ENCODE measurements at places on chromosomes 11 and 22.

- DNase-seq = peak; percentile 57
These were observed 3.2 kb upstream of the RTN4RL2 start for GRCh38 chr11:57456960-57457642.

DNA sequence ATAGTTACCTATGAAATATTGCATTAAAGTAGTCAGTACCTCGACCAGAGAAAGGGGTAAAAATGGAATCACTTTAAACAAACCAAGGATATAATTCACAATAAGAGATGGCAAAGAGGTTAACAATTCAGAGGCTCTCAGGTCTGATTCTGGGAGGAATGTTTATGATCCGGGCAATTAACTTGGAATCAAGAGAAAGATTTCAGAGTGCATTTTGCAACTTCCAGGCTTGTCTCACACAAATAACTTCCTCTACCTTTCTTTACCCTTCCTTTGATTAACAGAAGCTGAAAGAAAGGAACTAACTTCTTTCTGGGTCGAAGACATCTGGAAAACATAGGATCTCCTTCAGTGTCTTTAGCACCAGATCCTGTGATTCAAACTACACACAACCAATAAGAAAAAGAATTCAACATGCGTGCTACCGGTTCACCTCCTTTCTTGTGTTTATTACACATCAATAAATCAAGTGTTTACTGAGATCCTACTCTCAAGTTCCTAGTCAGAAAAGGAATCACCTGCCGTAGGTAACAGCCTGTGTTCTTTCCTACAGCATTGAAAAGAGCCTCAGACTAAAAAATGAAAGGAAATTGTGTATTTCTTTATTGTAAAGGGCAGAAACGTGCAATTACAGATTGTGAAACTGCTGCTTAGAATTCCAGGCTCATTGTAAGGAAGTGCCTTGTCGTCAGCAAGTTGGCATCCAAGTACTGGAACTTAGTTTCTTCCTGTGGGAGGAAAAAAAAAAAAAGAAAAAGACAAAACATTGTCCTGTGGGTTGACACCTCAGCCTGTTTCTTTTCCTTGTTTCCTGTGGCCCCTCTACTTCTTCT, 29.5 kb downstream of the CARD18 start:
- DNase-seq = no peak

DNA sequence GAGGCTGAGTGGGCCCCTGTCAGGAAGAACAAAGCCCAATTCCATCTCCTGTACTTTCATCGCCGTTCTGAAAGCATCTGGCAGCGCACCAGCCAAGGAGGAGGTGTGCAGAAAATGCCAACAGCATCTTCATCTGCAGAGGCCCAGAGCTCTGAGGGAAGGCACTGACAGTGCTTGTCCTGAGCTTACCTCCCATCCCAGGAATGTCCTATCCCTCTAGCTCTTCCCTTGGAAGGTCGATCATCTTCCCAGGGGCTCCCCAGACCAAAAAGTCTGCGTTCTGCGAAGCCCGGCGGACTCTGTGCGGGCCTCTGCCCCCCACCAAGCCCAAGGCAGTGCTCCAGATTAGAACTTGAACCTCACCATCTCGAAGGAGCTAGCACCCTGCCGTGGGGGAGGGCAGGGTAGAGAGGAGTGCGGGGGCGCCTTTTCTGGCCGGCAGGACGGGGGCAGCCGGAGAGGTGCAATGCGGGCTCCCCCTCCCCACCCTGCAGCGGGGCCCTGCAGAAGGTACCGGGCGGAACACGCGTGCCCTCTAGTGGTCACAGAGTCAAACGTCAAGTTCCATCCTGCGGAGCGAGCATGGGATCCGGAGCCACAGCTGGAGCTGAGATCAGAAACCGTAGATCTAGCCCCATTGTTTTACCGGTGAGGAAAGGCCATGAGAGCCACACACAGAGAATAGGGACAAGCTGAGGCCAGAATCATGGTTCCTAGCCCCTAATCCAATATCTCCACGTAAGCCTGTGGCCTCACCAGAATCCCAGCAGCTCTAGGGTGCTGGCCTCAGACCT, 5.0 kb downstream of the SCN2B start:
- DNase-seq = peak; percentile 63

- no peak for DNase-seq
These were observed 47.1 kb downstream of the MYH9 start for GRCh38 chr22:36340621-36341020.

- DNase-seq = no peak
These were observed 13.5 kb downstream of the SLC43A1 start for GRCh38 chr11:57501953-57502352.

DNA sequence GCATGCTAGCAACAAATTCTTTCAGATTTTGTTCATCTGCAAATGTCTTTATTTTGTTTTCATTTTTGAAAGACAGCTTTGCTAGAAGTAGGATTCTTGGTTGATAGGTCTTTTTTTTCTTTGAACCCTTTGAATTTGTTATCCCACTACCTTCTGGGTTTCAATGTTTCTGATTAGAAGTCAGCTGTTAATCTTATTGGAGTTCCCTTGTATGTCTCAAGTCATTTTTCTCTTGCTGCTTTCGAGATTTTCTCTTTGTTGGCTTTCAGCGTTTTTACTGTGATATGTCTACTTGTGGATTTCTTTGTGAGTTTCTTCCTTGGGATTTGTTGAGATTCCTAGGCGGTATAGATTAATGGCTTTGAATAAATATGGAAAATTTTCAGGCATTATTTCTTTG, 27.2 kb upstream of the MS4A8 start:
- no peak for DNase-seq

- DNase-seq = peak; percentile 54
These were observed 53.9 kb upstream of the CEP126 start for GRCh38 chr11:101860696-101861427.

- no peak for DNase-seq
These were observed 133.7 kb upstream of the LDLRAD3 start for GRCh38 chr11:35810045-35810645.

DNA sequence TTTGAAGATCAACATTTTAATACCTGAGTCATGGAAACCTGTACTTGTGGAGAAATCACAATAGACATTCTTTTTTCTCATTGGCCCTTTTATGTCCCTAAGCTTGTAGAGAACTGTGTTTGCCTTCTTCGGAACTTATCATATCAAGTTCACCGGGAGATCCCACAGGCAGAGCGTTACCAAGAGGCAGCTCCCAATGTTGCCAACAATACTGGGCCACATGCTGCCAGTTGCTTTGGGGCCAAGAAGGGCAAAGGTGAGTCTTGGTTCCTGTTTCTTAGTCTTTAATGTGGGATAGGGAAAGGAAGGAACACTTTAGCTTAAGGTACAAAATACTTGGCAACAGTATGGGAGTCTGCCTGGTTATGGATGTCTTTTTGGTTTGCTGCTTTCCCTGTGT, 44.2 kb downstream of the CTNND1 start:
- no peak for DNase-seq

GRCh38 chr11:7999795-8000194, 12.7 kb downstream of the EIF3F start:
- no peak for DNase-seq

DNA sequence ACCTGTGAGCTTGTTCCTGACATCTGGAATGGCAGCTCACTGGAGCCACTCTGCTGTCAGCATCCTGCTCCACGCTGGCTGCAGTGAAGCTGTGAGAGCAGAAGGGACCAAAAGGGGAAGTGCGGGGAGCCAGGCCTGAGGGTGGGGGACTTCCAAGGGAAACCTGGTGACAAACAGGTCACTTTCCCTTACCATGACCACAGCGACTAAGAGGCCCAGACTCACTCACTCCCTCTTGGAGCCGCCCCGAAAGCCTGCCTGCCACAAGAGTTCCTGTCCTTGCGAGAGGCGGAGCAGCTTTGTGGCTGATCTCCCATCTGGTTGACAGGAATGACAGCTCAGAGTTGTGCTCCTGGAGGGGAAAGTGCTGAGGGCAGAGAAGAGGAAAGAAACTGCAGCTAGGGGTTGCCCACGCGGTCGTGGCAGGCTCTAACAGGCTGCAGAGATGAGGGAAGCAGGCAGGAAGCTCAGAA, 183.8 kb upstream of the NTM start:
- no peak for DNase-seq

GRCh38 chr11:104442321-104442720, 278.4 kb upstream of the PDGFD start:
- no peak for DNase-seq

GRCh38 chr11:12629601-12630313, 44.5 kb upstream of the TEAD1 start:
- no peak for DNase-seq

GRCh38 chr11:11420899-11421285, 67.8 kb upstream of the CSNK2A3 start:
- DNase-seq = no peak

DNA sequence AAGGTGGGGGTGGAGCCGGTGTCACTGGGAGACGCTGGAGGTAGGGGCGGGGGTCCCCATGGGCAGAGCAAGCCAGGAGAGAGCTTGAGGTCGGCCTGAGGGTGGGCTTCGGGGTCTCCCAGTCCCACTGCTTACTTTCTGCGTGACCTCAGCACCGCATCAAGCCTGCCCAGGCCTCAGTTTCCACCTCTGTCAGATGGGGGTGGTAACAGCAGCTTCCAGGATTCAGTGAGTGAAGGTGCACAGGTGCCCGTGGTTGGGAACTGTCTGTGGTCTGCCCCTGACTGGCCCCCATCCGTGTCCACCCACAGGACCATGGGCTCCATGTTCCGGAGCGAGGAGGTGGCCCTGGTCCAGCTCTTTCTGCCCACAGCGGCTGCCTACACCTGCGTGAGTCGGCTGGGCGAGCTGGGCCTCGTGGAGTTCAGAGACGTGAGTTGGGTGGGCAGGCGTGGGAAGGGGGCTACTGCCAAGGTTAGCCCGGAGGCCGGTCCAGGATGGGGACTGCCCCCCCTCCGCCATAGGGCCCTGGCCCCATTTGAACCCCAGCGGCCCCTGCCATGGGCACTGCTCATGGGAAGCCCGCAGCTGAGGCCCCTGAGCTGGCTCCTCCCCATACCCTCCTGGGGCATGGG, 2.2 kb downstream of the TCIRG1 start:
- DNase-seq = no peak

DNA sequence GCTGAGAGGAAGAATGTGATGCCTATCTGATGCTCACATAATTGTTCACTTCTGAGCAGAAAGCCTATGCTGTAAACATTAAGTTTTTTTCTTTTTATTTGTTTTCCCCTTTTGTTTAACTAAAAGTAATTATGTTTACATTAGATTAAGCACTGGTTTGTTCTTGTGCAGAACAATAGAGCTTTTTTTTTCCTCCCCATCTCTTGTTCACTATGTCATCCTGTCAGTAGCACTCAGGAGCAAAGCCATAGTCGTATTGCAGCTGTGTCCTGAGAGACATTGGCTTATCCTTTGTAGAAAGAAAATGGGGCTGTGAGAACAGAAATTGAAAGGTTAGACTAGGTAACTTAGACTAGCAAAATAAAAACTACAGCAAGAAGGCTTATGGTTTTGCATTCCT, 301.8 kb upstream of the RAG2 start:
- DNase-seq = no peak

GRCh38 chr22:23287136-23288095, 107.1 kb downstream of the BCR start:
- DNase-seq = no peak

GRCh38 chr11:76783294-76783895, at the start of gene TSKU:
Gene TSKU, plus strand, starts transcription at chr11:76783356. Its CDS starts 12,261 bp downstream, at chr11:76795617.
- DNase-seq = no peak

DNA sequence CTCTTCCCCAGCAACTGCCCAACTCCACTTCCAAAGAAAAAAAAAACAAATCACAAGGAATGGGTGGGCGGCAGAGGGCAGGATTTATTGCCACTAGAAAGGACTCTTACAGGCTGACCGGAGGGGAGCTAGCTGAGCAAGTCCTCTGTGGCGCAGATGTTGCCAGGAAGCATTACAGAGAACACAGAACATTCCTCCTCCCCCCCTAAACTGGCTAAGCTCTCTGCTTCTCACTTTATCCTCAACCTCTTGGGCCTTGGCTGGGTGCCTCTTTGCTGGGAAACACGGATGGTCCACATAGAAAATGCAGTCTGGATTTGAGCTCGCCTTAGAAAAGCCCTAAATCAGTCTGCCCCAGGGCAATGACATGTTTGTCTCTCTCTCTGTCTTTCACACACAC, 12.6 kb upstream of the FJX1 start:
- no peak for DNase-seq

- no peak for DNase-seq
These were observed 81.0 kb downstream of the TRMU start for GRCh38 chr22:46416520-46416871.

DNA sequence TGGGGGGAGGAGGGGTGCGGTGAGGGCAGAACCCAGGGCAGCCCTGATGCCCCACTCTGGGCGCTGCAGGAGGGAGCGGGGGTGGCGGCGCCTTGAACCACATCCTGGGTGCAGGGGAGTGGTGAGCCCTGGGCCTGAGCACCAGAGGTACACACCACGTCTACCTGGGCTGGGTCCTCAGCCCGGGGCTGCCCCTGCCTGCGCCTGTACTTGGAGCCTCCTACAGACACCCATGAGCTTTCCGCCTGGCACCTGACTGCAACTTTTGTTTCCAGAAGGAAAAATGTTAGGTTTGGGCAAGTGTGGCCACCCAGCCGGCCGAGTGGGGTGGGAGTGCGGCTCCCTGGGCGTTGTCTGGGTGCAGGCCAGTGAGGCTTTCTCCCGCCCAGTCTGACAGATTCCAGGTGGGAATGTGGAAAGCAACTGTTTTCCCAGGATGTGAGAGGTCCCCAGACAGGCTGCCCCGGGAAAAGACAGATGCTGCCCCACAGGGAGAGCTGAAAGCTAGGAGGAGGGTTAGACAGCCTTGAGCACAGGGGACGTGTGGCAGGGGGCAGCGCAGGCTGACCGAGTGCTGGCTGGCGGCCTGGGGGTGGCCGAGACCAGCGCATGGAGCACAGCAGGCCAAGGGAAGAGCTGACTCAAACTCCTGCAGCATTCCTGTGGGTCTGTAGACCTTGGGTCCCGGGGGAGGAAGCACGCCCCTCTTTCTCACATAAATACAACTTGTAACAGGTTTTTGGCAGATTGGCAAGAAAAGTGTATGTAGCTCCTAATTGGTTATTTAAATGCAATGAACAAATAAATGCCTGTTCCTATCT, 44.1 kb downstream of the GNB1L start:
- DNase-seq = no peak

DNA sequence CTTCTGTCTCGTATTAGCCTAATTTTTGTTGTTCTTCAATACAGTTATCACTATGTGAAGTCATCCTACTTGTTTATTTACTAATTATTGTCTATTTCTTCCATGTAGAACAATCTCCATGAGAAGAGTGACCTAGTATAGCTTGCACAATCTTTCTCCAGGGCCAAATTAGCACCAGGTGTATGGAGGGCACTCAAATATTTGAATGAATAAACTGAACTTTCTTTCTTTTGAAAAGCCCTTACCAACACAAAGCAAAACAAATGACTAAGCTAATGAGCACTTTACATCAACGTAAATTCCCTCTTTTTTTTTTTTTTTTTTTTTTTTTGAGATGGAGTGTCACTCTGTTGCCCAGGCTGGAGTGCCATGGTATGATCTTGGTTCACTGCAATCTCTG, 34.2 kb downstream of the ABTB2 start:
- no peak for DNase-seq

GRCh38 chr11:133872160-133872559, 26.8 kb upstream of the SPATA19 start:
- no peak for DNase-seq

GRCh38 chr11:66101066-66101464, 31.0 kb downstream of the PACS1 start:
- DNase-seq = no peak

GRCh38 chr11:48022445-48022844, 42.1 kb downstream of the PTPRJ start:
- DNase-seq = no peak

Measured in NCI-H1436 (cell line).